ENCODE measurements at places on chromosomes 13 and 19.

DNA sequence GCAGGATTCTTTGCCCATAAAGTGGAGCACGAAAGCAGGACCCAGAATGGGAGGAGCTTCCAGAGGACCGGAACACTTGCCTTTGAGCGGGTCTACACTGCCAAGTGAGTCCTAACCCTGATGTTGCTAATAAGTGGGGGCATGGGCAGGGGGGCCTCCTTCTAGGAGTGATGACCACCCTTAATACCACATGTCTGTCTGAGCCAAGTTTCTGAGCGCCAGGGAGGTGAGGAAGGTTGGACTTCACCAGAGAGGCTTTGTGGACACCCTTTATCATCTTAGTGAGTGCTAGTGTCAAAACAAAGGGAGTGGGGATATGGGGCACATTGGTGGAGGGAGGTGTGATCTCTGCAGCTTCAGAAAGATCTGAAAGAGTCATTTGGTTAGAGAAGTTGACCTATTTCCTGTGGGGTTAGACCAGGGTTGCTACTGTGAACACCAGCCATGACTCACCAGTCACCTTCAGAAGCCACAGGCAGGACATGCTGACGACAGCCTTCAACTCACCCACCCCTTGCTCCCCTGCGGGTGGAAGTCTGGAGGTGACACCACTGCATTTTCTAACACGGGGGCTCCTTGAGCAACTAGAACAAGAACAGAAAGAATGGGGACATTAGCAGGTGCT is 8.8 kb downstream of the ALOX5AP start:
- no peak for DNase-seq

GRCh38 chr13:50393628-50394027 is 378.4 kb downstream of the KCNRG start:
- peak; percentile 56 for DNase-seq

- DNase-seq = peak; percentile 95
Measured at GRCh38 chr19:2469102-2469914, 6.6 kb upstream of the GADD45B start.

- DNase-seq = no peak
Measured at GRCh38 chr19:720345-721160, 11.8 kb downstream of the PALM start.

- peak; percentile 83 for DNase-seq
Measured at GRCh38 chr19:3276341-3276799, 51.9 kb downstream of the CELF5 start.

GRCh38 chr19:6677883-6678689 is 8.1 kb upstream of the TNFSF14 start:
- DNase-seq = peak; percentile 89

- no peak for DNase-seq
Measured at GRCh38 chr13:31437975-31438374, 238.2 kb downstream of the B3GLCT start.

- peak; percentile 64 for DNase-seq
Measured at GRCh38 chr13:71864094-71864985, 2.7 kb downstream of the DACH1 start.

DNA sequence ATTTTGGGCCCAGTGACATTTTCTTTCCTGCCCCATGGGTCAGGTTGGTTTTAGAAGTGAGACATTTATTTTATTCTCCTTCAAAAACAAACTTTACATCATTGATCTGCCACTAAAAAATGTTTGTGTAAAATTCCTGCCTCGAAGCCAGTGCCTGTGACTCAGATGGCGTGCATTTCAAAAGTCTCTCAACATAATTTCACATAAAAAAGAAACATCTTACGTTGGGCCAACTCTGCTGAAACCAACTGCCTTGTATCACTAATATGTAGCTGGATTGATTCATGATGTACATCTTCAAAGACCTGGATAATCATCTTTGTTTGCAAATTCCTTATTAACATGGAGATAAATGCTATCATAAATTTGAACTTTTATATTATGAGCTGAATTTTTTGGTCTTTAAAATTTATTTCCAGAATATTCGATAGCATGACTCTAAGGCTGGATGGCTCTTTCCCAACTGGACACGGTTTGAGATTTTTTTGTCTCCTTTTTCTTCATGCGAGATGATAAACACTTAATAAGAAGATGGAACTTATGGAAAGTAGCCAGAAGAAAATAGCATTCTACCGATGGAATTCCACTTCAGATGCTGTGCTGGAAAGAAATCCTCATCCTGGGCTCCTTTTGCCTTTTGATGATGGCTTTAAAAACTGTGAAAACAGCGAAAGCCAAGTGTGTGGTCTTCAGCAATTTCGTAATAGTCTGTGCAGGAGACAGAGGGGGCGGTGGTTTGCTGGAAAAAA is 420.5 kb downstream of the FGF9 start:
- no peak for DNase-seq

All from ELF-1 (cell line).